Kidney epithelial cell (primary cell): ENCODE measurements at places on chromosomes 7 and 10.

- DNase-seq = peak; percentile 59
These were observed 63.3 kb downstream of the NOC3L start for GRCh38 chr10:94299417-94299816.

DNA sequence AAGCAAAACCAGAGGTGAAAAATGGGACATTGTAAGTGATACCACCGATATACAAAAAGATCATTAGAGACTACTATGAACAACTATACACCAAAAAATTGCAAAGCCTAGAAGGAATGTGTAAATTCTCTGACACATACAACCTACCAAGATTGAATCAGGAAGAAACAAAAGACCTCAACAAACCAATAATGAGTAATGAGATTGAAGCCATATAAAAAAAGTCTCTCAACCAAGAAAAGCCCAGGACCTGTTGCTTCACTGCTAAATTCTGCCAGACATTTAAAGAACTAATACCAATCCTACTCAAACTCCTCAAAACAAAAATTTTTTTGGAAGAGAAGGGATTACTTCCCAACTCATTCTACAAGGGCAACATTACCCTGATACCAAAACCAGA lies 134.0 kb downstream of the TPST1 start:
- no peak for DNase-seq

DNA sequence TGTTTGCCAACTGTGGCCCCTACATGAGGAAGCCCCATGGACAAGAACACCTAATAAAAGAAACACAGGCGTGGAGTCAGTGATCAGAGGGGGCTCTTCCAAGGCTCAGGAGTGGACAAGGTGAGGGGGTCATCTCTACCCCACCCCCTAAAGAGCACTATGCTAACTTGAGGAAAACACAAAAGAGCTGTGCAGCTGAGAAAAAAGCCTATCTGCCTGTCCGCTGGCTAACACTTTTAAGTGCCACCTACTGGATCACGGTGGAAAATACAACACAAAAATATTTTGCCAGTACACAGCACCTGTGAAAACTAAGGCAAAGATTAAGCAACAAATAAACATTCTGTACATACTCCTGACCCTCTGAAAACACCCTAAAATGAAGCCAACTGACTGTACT lies 53.1 kb upstream of the COBL start:
- no peak for DNase-seq

GRCh38 chr10:131843089-131843595 lies 57.7 kb upstream of the PPP2R2D start:
- DNase-seq = no peak
